Stimulated activated CD4-positive, alpha-beta T cell treated with anti-CD3 and anti-CD28 coated beads, TNF-alpha, amount 100 ng/mL, for 1 hour (primary cell): ENCODE measurements at places on chromosomes 12 and 14.

GRCh38 chr12:105256011-105256410, 20.0 kb upstream of the APPL2 start:
- no peak for DNase-seq

DNA sequence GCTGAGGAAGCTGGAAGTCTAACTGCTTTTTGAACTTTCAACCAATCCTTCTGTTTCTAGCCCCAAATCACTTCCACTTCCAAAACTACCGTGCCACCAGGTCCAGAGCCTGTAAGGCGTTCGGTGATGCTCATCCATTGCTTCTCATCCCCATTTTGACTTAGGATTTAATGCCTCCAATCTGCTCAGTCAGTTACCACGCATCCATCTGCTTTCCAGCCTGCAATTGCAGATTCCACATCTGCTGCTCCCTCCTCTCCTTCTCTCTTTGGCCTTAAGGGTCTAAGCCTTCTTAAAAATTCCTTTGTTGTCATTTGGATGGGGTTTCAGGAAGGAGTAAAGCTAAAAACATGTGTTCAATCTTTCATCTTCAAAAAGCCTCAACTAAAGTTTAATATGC, 74.7 kb downstream of the TUNAR start:
- DNase-seq, result no peak

GRCh38 chr14:75373616-75374015, 54.2 kb upstream of the JDP2 start:
- DNase-seq, result no peak

DNA sequence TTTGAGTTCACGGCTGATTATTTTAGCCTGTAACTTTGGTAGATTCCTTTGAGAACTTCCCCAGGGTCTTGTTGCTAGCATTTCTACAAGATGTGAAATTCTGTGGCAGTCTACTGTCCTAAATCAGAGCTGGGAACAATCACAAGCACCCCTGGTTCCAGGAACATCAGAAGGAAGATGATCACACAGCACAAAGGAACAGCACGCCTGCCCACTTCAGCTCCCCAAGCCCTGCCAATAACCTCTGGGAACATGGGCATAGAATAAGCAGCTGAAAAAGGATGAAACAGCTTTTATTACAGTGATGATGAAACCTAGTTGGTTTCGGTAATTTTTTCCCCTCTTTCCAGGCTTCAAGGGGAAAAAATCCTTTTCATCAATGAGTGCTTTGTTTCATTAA, 12.3 kb downstream of the GPR19 start:
- DNase-seq, result no peak

- DNase-seq, result no peak
Measured at GRCh38 chr14:51073731-51074130, 21.2 kb downstream of the TRIM9 start.
